ENCODE measurements at places on chromosomes 7 and 10.

- no peak for DNase-seq
Observed at GRCh38 chr10:43735907-43736306, 87.2 kb upstream of the ZNF32 start.

DNA sequence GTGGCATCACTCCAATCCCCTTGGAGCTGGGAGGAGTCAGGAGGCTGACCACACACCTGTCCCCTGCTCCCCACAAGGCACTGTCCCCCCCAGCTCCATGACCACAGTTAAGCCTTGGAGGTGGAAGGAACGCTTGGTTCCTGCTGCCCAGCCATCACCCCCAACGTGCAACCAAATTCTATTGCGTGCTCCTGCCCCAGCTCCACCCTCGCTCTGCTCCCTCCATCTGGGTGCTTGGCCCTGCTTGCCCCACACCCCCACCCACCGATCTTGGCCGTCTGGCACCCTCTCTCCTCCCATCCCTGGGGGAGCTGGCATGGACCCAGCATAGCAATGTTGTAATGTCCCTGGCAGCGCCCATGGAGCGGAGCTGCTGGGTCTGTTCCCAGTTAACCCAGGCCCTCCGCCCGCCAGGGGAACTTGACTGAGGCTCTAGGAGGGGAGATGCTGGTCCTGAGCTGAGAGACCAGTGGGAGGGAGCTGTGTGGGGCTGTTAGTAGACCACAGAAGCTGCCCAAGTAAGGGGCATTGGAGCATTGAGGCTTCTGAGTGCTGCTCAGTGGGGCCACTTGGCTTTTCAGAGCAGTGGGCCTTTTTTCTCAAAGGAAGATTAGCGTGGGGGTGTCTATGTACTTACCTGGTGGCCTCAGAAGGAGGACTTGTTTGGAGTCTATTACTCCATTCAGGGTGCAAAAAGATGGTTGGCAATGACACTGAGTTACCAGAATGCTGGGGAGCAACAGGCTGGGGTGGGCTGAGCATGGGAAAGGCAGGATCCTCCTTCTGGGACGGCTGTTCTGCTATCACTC is 1.1 kb downstream of the EPHB6 start:
- no peak for DNase-seq

DNA sequence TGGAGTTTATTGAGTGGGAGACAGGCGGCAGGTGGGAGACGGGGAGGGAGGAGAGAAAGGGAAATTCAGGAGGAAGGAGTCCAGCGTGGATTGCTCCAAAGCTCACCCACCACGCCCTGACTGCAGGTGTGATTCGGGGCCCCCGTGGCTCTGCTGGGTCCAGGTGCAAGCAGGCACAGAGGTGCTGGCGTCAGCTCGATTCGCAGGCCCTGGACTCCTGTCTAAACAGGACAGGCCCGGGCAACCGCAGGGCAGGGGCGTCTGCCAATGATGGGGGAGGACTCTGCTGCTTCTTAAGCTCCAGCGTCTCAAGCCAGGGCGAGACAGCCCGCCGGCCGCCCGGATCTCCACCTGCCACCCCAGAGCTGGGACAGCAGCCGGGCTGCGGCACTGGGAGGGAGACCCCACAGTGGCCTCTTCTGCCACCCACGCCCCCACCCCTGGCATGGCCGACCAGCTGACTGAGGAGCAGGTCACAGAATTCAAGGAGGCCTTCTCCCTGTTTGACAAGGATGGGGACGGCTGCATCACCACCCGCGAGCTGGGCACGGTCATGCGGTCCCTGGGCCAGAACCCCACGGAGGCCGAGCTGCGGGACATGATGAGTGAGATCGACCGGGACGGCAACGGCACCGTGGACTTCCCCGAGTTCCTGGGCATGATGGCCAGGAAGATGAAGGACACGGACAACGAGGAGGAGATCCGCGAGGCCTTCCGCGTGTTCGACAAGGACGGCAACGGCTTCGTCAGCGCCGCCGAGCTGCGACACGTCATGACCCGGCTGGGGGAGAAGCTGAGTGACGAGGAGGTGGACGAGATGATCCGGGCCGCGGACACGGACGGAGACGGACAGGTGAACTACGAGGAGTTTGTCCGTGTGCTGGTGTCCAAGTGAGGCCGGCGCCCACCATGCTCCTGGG is at the start of gene CALML3:
Gene CALML3, plus strand, starts transcription at position 321 of the 920 bp plus-strand sequence. Its CDS starts 125 bp downstream, at position 446.
- no peak for DNase-seq

DNA sequence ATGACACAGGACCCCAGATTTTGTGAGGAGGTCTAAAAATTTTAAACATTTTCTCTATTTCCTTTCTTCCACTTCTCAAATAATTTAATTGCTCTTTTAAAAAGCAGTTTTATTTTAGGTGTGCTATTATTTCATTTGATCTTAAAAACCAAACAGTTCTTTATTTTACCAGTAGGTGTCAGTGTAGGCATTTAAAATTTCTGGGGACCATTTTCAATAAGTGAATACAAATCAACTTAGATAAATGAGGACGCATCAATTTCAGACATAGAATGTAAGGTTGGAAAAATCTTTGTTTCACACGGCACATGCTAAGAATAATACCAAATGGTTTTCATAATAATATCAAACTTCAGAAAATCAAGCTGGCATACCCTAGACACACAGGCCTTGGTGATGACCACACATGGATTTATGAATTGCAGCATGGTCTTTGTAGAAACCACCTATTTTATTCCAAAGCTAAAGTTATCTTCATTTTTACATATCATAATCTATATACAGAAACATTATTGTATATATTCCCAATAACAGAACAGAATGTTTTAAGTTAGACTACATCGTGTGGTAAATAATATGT is 127.6 kb upstream of the SLC26A5 start:
- no peak for DNase-seq
